ENCODE measurements at places on chromosomes 5 and 9.

DNA sequence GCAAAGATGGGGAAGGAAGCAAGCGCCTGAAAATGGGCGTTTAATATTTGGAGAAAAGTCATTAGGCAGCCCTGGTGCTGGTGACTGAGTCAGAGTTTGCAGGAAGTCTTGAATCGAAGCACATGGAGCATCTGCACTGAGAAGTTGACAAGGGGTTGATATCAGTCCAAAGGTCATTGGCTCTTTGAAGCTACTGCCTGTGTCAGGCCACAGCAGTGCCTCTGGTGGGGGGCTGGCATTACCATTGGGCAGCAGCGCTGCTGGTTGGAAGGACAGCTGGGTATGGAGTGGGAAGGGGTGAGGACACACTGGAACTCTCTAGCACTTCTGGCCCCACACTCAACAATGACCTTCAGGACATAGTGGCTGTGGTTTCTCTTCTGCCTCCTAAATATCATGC, 150.4 kb upstream of the ERCC6L2 start:
- no peak for DNase-seq

DNA sequence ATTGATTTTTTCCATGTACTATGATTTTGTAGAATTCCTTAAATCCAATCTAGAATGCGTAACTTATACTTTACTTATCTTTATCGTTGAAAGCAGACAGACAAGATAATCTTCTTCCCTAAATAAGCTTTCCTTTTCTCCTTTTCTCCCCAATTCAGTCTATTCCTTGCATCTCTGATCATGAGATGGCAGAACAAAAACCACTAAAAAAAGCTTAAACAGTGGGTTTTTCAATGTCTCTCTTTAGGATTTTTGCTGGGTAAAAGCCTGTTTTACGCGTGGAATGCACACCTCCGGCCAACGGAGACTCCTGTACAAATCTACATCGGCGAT, 755 bp downstream of the CDKN2B start:
- no peak for DNase-seq

GRCh38 chr5:39850291-39850690, 425.5 kb upstream of the DAB2 start:
- no peak for DNase-seq

GRCh38 chr9:83204047-83204446, 141.1 kb upstream of the RASEF start:
- no peak for DNase-seq

DNA sequence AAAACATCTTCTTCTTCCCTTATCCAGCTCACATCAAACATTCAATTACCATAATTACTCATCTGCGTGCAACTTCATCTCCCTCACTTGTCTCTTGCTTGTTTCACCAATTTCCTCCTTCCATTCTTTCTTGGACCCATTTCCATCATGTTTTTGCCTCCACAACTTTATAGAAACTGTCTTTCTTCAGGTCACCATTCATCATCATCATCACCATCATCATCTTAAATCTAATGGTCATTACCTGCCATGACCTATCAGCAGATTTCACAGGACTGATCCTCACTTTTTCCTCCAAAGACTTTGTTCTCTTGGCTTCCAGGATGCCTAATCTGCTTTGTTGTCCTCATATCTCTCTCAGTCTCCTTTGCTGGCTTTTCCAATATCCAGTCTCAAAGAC, 495.6 kb downstream of the DNAH5 start:
- no peak for DNase-seq

GRCh38 chr5:14364576-14365472, 216.8 kb upstream of the OTULINL start:
- DNase-seq: no peak

- DNase-seq: no peak
Measured at GRCh38 chr9:81896070-81896469, 32.2 kb upstream of the SPATA31D4 start.

GRCh38 chr5:61407706-61408270, 75.7 kb downstream of the ZSWIM6 start:
- DNase-seq: no peak

DNA sequence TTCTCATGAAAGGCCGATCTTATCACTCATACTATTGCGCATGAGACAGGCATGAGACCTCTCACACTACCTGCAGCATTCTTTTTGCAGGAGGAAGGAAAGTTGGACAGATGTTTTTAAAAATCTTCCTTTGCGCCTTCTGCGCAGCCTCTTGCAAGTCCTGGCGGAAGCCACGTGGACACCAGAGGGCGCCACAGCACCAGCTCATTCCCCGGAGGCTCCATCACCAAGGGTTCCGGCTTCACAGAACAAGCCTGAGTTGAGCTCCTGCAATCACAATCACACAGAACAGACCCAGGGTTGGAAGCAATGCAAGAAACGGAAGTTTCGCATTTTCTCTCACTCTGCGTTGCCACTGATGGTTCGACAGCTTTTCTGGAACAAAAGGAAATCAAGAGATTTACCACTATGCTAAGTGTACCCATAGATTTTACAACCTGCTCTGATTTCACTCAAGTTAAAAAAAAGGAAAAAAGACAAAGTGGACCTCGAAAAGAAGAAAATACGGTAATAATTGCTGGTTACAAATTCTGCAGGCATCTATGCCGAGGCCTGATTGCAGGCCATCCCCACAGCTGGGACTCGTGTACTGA, 304.7 kb upstream of the MSX2 start:
- DNase-seq: peak; percentile 71

DNA sequence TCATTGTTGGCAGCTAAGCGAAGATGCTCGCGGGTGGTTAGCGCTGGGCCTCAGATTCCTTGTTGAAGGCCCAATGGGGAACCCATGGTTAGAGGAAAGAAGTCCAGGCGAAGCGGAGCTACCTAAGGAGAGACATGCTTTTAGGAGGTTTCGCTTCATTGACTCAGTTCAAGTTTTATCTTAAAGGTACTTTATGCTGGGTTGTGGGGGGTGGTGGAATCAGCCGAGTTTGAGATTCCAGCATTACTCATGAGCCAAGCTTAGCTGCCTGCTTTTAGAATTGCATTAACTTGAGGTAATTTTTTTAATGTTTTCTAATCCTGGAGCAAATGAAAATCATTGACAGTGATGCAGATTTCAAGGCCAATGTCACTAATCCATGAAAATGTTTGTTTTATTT, 16.1 kb downstream of the MEGF10 start:
- DNase-seq: no peak

GRCh38 chr9:125932012-125932411, 184.8 kb downstream of the PBX3 start:
- DNase-seq: no peak

DNA sequence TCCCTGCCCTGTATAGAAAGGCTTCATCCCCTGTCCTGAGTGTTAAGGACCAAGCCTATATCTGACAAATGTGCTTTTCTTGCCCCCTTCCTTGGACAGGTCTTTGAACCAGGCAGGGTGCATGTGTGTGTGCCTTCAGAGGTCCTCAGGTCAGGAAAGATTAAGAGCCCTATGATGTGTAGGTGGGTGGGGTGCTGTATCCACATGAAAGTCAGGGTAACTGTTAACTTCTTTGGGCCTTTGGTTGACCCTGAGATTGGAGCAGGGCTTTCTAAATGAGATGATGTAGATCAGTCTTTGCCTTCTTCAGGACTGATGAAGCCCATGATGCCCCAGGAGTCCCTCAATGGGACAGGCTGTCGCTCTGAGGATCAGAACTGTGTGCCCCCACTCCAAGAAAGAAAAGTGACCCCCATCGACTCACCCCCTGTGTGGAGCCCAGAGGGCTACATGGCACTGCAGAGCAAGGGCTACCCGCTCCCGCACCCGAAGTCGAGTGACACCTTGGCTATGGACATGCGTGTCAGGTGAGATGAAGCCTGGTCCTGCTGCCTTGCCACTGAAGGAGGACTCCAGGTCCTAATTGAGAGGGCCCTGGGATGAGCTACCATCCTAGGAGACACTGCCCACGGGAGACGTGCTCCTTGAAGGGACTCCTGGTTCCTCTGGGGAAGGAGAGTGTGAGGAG, 29.4 kb upstream of the POMT1 start:
- DNase-seq: peak; percentile 22

DNA sequence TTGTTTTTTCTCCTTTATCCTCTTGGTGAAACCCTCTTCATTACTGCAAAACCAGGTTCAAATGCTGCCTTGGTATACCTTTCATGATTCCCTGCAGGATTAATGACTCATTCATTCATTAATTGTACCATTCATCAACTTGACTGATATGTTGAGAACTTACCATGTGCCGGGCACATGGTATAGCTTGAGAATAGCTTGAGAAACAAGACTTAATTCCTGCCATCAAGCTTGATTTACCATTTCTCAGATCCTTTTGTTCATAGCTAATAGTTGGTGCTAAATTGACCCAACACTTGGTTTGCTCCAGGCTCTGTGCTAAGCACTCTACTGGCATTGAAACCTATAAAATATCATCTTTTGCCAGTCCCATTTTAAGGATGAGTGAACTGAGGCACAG, 165.7 kb downstream of the YIPF5 start:
- DNase-seq: no peak

GRCh38 chr5:97891971-97892370, 708.9 kb upstream of the RIOK2 start:
- DNase-seq: no peak

DNA sequence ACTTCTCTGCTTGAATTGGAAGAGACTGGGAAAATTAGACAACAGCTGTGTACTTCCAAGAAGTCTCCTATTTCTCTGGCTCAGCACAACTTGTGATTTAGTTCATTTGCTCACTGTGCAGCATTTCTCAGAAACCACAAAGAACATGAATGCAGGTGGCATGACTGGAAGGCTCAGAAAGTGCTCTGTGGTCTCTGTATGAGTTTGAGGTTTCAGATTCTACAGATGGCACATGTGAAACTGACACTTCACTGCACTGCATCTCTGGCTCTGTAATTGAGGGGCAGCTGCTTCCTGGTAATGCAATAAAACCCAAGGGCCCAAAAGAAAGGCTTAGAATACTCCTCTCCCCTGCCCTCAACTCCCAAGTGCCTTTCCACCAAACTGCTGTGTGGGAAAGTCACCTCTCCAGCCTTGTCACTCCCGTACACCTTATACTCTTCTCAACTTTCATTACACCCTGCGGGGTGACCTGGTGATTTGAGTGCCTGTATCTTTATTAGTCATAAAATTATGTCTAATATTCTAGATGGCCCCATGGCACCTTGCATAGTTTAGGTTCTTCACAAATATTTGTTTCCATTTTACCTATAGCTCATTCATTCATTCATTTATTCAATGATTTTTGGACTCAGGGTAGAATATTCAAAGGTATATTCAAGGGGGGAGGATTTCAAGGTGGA, 82.5 kb downstream of the ESM1 start:
- no peak for DNase-seq

All from natural killer cell treated with Interleukin-12 subunit alpha and Interleukin-12 subunit beta and Interleukin-15 and Interleukin-18, amount 100 ng/mL, for 72 hours (primary cell).